ENCODE measurements at places on chromosomes 2 and 18.

- no peak for DNase-seq
Measured at GRCh38 chr2:223976635-223977226, 19.5 kb downstream of the MRPL44 start.

GRCh38 chr2:100352521-100352920 lies 30.2 kb upstream of the LONRF2 start:
- no peak for DNase-seq

DNA sequence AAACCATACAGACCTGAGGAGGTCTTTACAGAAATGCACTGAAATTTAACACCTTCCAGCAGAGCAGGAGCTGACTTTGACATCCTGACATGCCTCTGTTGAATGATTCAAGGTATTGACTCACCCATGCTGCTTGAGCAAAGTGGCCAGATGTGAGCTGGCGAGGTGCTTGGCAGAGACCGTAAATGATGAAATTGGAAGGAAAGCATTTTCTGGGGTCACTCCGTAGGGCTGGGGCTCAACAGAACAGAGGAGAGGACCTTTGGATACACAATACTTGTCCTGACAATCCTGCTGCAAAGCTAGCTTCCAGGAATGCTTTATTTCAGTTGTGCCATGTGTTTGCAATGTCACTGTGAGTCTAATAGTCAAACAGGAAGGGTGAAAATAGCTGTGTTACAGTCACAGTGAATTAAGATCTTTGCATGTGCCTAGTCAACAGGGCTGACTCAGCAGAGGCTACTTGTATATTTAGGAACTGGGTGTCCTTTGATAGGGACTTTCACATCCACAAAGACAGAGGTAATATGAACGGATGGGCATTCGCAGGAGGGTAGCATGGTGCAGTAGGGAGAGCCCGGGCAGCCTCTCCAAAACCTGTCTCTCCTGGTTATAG lies 31.6 kb upstream of the NCK2 start:
- DNase-seq = peak; percentile 97

GRCh38 chr18:23133860-23134779 lies 1.2 kb upstream of the CABLES1 start:
- peak; percentile 96 for DNase-seq

GRCh38 chr2:197913084-197913483 lies 108.7 kb downstream of the PLCL1 start:
- no peak for DNase-seq

GRCh38 chr2:55879976-55880375 lies 43.6 kb downstream of the EFEMP1 start:
- DNase-seq = no peak

DNA sequence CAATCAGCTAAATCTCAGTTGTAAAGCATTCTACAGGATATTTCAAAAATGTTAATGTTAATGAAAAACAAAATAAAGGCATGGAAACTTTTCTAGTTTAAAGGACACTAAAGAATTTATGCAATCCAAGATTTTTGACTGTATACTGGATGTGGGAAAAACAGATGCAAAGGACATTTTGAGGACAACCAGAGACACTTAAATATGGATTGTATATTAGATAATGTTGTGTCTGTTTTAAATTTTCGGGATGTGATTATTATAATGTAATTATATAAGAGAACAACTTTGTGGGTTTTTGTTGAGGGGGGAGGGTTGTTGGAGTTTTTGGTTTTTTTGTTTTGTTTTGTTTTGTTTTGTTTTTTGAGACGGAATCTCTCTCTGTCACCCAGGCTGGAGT lies 30.9 kb downstream of the PSMA8 start:
- no peak for DNase-seq

DNA sequence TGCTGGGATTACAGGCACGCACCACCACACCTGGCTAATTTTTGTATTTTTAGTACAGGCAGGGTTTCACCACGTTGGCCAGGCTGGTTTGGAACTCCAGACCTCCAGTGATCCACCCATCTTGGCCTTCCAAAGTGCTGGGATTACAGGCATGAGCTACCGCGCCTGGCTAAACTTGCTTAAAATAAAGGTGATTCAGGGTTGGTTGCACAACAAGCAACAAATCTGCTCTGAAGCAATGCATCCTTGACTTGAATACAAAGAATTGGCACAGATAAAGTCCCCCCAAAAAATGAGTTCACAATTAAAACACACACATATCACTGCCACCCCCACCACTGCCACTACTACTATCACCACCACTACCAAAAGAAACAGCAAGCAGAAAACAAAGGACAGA lies 34.9 kb downstream of the CCDC88A start:
- DNase-seq = no peak

- no peak for DNase-seq
Measured at GRCh38 chr2:143329288-143329687, 200.1 kb downstream of the ARHGAP15 start.

GRCh38 chr2:150007815-150008430 lies 420.3 kb upstream of the MMADHC start:
- DNase-seq = peak; percentile 40

DNA sequence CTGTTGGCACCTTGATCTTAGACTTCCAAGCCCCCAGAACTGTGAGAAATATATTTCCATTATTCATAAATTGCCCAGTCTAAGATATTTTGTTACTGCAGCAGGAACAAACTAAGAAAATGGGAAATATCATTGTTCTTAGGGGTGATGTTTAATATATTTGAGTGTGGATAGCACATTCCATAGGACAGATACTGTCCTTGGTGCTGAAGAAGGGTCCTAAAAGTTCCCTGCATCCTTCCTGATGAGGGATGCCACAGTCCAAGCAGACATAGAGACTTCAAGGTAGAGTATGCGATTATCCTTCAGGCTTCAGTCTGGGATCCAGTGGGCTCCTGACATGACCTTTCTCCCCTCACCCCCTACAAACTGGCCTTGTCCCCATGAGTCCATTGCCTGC lies 689.0 kb downstream of the TDRD15 start:
- no peak for DNase-seq

DNA sequence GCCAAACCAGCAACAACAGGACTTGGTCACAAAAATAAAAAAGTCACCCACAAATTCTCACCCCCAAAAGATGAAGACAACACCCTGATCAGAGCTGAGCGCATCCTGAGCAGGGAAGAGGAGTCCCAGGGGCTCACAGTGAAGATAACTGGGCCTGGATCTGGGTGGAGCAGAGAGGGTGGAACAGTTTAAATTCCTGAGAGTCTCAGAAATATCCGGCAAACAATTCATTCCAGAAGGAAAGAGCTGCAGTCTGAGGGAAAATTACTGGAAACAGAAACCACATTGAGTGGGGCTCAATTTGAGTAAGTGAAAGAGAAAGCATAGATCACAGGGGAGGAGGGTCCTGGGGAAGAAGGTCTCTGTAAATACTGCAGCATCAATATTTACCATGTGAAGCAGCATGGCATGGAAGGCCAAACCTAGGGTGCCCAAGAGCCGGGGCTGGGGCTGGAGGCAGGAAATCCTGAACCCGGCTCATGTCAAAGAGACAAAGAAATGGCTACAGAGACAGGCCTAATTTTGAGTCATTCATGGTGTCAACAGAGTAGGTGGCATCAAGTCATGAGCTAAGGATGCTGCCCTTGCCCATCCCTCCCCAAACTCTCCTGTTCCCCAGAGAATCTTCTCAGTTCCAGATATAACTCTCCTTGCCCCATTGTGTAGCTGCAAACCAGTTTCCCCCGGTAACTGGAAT lies 61.4 kb upstream of the ZBTB7C start:
- DNase-seq = no peak

DNA sequence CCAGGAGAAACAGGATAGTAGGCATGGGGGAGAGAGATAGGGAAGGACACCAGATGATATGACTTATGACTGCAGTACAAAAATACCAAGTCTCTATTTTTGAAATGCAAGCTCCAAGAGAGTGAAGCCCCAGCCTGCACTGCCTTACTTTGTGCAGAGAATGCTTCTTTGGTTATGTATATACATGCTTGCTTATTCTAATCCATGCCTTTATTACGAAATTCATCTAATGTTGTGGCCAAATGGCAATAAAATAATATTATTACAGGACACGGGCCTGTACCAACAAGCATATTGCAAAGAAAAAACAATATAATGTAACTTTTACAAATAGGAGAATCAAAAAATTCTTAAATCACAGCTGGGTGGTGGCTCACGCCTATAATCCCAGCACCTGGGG lies 110.8 kb downstream of the BCL11A start:
- no peak for DNase-seq

GRCh38 chr18:23926571-23926970 lies 88.0 kb upstream of the TTC39C start:
- DNase-seq = no peak

DNA sequence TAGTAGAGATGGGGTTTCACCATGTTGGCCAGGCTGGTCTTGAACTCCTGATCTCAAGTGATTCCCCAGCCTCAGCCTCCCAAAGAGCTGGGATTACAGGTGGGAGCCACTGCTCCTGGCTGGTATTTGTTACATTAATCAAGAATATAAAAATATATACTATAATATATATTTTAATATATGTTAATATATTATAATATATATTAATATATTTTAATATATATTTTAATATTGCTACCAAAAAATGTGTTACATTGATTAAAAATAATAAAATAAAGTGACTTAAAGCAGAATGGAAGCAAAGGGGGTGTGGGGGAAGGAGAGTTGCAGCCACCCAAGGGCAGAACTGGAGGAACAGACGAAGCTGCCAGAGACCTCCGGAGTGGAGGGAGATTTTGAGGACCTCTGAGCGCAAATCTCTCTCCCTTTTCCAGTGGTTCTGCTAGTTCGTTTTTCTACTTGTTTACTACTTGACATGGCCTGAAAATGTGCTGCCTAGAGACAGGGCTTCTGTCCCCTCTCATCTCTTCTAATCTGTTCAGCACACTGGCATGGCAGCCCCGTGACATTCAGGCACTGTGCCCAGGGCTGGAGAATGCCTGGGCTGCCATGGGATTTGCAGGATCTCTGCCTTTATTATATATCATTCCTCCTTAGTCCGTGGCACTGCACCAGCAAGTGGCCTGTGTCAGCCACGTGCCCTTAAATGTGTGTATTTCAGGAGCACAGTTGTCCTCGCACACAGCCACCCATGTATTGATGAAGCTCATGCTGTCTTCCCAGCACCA lies 47.9 kb upstream of the RAB12 start:
- no peak for DNase-seq

Data from MM.1S (cell line).